WTC11 (cell line): ENCODE measurements at places on chromosomes 5 and 9. TPM values are rescaled to one million over a fixed set of nuclear protein-coding genes. Genes with fewer than 3 reads are reported as not detected.

Gene SPEF2
- total RNA-seq: 0.15 to 0.92 TPM (median 0.64 TPM) in 3 replicates

DNA sequence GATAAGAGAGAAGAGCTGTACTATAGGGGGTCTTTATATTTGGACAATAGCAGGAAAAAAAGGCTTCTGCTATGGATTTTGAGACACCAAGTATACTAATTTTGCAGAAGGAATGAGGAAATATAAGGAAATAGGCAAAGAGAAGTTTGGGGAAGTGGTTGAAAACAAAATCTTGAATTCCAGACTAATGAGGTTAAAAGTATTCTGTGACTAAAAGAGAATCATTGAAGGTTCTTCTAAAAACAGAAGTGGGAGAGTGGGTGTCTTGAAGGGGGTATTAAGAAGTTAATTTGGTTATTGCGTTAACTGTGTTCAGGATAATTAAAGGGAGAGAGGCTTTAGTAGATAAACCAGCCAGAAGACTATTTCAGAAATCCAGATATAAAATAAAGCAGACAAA is 148.7 kb downstream of the RFK start:
- DNase-seq: no peak

- no peak for DNase-seq
Observed at GRCh38 chr5:170571875-170572852, 68.3 kb downstream of the KCNIP1 start.

DNA sequence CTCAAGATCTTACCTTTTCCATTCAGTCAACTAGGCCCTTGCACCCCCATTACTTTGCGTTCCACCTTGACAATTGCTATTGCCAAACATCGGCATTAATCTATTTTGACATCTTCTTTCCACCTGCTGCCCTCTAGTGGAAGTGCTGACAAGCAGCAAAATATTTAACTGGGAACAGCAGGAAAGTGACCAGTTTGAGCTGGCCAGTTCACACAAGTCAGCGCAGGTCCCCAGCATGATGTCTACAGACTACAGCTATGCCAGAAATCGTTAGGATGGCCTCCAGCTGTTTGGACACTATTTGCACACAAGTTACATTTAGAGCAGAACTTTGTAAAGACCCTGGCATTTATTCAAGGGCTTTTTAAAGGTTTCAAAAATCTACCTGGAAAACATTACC is 160.1 kb downstream of the GHR start:
- DNase-seq: peak; percentile 58

GRCh38 chr5:115450741-115451140 is 93.8 kb downstream of the FEM1C start:
- no peak for DNase-seq

DNA sequence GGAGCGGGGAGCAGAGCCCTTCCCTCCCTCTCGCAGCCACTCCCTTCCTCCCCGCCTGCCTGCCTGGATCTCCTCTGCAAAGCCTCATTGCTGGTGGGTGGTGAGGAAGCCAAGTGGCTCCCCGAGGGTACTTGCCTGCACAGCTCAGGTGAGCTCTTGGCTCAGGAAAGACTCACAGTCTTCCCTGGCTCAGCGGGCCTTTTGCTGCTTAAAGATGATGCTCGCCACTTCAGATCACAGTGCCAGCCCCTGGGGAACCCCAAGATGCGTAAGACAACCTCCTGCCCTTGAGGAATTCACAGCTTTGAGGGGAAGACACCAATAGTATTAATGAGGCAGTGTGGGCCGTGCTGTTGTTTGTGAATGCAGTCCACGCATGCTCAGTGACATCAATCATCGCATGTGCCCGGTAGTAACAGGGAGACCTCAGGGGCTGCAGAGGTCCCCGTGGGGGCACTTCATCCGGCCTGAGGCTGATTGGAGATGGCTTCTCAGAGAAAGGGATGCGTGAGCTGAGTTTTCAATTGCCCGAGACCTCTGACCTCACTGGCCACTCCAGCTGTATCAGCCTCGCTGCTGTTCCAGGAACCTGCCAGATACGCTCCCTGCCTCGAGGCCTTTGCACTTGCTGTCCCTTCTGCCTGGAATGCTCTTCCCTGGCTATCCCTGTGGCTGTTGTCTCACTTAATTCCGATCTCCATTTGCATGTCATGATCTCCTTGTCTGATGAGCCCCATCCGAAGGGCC is 36.8 kb downstream of the ERGIC1 start:
- DNase-seq: no peak

DNA sequence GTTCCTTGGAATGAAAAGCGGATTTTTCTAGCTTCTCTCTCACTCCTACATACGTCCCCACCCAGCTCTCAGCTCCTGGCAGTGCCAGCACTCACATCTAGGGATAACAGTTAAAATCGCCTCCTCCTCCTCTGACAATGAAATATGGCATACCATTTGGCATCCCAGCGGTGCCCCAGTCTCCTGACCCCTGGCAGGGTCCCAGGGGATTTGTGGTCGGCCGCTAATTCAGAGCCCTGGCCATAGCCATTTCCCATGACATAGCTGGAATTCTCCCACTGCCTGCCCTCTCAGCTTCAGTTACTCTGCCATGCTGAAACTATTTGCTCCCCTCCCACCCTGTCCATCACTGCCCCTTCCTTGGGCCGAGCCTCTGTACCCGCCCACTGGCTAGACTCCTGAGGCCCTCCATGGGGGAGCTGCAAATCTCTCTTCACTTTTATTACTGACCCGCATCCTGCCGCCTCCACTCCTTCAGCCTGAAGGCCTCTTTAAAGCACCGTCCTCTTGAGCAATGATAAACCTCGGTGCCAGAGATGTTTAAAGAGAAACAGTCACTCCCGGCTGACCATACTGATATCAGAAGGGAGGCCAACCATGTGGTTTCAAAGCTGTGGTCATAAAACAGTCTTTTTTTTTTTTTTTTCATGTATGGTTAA is 139.8 kb downstream of the SLIT3 start:
- peak; percentile 18 for DNase-seq
